H9 (cell line): ENCODE measurements at places on chromosomes 12 and 14. TPM values are rescaled to one million over a fixed set of nuclear protein-coding genes. Genes with fewer than 3 reads are reported as not detected.

- DNase-seq = no peak
These were observed 194.4 kb upstream of the BCL2L14 start for GRCh38 chr12:11876307-11876706.

GRCh38 chr14:22524115-22524783 lies 64.8 kb downstream of the DAD1 start:
- DNase-seq = no peak

GRCh38 chr12:52636592-52637258 lies 15.3 kb downstream of the KRT2 start:
- DNase-seq = no peak

GRCh38 chr14:63147018-63147417 lies 57.2 kb upstream of the RHOJ start:
- no peak for DNase-seq

- DNase-seq = no peak
These were observed 239.8 kb downstream of the KTN1 start for GRCh38 chr14:55819610-55820304.

DNA sequence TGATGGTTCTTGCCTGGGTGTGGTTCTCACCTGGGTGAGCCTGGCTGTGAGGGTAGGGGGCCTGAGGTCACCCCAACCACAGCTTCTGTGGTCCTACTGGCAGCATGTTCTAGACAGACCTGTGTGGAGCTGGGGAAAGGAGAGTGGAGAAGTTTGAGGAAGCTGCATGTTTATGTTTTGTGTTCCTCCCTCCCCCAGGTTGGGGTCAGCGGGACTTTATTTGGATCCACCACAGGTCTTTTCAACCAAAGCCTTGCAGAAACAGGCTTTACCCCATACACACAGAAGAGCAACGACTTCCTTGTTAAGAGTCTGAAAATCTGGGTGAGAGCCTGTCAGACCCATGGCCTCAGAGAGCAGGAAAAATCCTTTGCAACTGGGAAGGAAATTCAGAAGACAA lies 5.6 kb downstream of the CD9 start:
- DNase-seq = no peak

GRCh38 chr12:123900871-123901376 lies 71.7 kb downstream of the CCDC92 start:
- peak; percentile 80 for DNase-seq

- DNase-seq = no peak
These were observed 9.3 kb upstream of the CALCOCO1 start for GRCh38 chr12:53736592-53736991.

GRCh38 chr14:82501554-82501953 lies 967.9 kb upstream of the SEL1L start:
- no peak for DNase-seq

DNA sequence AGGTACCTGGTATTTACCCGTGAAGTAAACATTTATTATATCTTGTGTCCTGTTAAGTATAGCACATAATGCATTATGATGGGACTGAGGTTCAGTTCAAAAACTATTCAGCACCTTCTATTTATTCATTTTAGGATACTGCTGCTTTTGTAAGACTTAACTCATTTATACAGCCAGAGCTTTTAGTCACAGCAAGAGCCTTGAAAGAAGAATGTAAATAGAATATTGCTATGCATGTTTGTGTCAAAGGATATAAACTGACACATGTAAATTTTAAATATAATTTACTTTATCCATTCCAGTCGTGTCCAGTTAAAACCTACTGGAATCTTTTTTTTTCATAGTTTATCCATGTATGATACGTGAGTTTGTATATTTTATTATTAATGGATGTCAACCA lies 168.8 kb downstream of the FUT8 start:
- DNase-seq = no peak

GRCh38 chr12:66596199-66596598 lies 82.7 kb downstream of the GRIP1 start:
- DNase-seq = no peak

DNA sequence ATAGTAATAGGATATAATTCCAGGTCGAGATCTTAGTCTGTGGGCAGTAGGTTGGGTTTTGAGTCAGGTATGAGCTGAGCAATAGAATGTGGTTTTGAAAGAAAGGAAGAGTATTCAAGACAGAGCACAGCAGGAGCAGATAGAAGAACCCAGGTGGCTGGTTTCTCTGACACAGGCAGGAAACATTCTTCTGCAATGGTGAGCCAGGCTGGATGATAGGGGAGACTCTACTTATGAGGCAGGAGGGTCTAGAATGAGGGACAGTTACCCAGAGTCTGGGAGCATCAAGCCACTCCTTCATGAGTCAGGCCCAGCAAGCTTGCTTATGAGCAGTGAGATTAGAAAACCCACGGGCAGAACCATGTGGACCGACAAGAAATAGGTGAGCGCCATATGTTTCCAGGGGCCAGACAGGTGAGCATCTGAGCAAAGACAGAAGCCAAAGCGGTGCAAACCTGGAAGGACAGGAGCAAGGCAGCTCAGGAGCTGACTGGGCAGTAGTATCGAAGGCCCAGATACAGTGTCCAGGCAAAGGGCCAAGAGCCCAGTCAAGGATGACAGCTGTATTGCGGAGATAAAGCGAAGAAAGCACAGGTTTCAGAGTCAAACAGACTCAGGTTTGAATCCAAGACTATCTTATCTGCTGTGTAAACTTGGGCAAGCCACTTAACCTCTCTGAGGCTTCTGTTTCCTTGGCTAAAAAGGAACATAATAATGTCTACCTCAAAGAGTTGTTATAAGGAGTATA lies 22.5 kb upstream of the PCNX1 start:
- no peak for DNase-seq

- no peak for DNase-seq
These were observed 39.2 kb upstream of the MEG3 start for GRCh38 chr14:100786576-100787219.

DNA sequence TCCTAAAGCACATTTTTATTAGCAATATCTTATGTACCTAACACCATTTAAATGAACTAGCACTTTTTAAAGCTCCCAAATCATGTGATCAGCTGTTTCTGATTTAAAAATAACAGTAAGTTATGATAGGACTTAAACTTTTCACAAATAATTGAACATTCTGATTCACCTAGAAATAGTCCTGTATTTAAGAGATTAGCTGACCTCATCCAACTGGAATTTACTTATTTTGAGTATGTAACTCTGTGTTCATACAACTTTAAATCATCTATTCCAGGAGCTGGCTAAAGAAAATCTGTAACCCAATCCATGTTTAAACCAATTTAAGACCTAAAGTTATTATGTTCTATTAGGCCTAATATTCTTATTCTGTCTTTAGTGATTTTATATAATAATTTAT lies 184.3 kb downstream of the CCDC91 start:
- DNase-seq = no peak

GRCh38 chr14:34359420-34360117 lies 102.5 kb downstream of the SPTSSA start:
- DNase-seq = no peak

DNA sequence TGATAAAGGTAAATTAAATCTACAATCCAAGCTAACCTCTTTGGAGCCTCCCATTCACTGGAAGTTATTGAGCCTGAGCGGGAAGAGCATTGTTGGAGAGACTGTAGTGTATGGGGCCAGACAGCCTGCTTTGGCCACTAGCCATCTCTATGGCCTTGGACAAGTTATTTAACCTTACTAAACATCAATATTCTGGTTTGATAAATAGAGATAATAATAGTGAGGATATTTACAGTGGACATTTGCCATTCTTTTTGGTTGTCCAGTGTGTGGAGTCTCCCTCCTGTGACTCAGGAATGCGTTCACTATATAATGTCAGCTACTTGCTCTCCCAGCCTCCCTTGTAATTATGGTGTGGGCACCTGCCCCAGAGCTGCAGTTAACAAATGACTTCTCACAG lies 216.1 kb downstream of the SLC38A4 start:
- DNase-seq = no peak

Gene RAD9B
- total RNA-seq = 0.22 TPM in 1 of 2 replicates, not detected in the other

Gene HHIPL1
- total RNA-seq = 2.6 and 2.9 TPM in 2 replicates

Gene CYP27B1
- total RNA-seq = 6.1 and 6.5 TPM in 2 replicates

Gene PRPH
- 1.1 and 2.2 TPM in 2 replicates for total RNA-seq

Gene KRT79
- not detected in 2 replicates for total RNA-seq

Gene ACSM4
- total RNA-seq = not detected in 2 replicates
